ELR (cell line): ENCODE measurements at places on chromosomes 11 and 22.
A peak's percentile ranks its signal among the peaks of the same experiment; 100 is the strongest.

- no peak for DNase-seq
Measured at GRCh38 chr22:29977107-29977506, 94.1 kb downstream of the MTMR3 start.

DNA sequence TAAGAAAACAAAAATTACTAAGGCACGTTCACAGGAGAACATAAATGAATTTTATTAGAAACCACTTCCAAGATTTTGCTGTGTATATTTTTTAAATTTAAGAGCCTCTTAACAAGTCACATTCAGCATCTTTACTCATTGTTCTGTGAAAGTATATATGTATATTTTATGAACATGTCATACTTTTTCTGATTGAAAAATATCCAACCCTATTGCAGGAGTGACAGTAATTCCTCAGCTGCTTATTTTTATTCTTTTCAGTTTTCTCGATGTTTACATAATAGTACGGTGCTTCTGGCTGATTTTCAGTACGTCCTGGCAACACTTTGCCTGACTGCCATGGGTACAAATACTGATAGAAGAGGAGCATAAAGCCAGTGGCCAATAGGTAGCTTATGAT is 41.8 kb downstream of the XKR3 start:
- no peak for DNase-seq

GRCh38 chr11:102530558-102530957 is at the start of gene MMP7:
Gene MMP7 (minus strand): TSS chr11:102530747. CDS start chr11:102530700, 47 bp downstream.
- peak; percentile 58 for DNase-seq

DNA sequence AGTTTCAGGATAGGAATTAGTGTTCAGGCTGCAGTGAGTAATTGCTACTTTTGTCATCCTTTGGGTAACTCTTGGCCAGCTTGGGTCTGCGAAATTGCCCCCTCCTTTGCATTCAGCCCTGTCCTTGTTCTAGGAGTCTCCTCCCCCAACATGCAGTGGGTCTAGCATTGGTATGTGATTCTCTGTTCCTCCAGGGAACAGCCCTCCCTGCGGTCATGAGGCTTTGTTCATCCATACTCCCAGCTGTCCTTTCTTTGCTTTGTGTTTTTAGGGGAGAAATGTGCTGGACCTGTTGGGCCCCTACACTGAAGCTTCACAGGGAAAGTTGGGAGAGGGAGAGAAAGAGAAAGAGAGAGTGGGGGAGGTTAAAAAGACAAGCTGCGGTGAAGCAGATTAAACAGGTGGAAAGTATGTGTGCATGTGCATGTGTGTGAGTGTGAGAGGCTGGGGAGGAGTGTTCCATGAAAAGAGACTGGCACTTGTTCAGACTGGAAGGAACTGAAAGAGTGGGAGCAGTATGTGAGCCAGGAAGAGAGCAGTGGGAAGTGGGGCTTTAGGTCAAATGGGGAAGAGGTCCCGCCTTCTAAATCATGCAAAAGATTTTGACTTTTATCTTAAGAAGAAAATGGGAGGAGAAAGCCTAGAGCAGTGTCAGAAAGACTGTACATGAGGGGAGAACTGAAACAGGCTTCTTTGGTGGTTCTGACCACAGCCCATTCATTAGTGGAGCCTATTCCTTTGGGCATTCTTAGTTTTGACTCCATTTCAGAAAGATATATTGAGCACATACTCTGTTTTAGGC is 17.9 kb upstream of the SESN3 start:
- DNase-seq, result no peak

GRCh38 chr11:5922749-5923426 is 19.2 kb upstream of the OR56A3 start:
- DNase-seq, result peak; percentile 42

DNA sequence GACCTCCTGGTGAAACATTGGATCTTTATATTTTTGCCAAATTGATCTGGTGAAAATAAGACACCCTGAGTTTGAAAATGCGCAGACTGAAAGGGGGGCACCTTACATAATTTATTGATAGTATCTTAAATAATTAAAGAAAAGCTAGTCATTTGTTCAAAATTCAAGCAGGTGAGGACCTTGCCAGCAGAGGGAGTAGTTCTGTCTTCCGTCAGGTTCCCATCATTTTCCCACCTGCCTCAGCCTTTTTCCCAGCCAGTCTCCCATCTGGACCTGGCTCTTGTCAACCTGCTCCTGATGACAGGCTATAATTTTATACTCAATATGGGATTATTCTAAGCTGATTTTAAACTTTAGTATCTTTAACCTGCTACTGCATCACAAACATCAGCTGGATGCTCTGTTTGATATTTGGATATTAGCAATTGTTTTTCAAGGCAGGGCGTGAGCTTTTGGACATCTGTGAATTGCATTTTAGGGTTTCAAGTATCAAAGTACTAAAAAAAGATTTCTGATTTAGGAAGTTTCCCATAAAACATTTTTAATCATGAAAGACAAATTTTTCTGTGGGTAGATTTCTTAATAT is 132.0 kb downstream of the ELP4 start:
- peak; percentile 67 for DNase-seq

GRCh38 chr11:129451524-129451923 is 75.9 kb downstream of the BARX2 start:
- DNase-seq, result no peak

DNA sequence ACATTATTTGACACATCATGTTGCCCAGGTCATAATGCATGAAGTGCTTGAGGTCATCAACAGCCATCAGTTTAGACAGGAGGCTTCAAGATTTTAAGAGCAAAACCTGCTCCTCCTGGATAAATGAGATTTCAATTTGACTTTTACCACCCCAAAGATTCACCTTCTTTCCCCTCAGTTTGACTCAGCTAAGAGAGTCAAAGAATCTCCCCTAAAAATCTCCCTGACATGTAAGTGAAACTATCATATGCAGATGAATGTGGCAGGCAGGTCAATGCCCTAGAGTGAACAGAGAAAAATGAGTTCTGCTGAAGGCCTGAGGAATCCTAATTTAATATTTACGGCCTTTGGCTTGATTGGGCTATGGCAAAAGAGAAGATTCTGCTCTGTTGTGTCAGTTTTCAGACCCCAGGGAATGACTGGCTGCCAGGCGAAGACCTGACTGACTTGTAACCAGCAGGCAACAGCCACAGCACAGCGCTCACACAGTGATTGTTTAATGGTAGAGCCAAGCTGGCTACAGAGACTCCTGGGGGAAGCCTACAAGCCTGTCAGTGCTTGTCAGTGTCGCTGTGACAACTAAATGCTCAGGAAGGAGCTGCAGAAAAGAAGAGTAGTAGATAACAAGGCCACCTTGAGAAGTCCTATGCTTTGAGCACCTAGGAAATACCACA is 491.2 kb upstream of the LRRC4C start:
- DNase-seq, result no peak

DNA sequence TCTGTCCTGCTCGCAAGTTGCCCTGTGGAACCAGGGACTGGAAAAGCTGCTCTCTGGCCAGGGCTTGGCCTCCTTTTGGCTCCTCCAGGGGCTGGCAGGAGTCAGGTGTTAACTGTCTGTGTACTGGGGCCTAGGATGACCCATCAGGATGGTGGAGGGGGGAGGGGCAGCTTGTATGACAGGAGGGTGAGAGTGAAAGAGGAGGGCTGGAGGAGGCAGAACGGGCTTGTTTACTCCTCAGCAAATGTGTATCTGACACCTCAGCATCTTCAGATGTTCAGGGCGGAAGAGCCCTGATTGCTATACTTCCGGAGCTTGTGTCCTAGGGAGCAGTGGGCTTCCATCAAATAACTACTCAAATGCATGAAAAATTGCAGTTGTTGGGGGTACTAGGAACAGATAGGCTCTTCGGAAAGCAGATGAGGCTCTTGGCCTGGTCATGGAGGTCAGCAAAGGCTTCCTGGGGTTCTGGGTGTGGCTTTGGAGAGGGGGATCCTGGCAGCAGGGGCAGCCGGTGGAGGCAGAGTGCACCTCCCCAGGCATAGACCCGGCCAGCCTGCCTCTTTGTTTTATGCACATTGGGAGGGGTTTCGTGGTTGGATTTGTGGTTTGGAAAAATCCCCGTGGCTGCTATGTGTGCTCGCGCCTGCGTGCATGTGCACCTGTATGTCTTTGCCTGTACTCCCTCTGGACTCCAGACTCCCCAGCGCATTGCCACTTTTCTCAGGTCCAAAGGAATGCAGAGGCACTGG is 31.2 kb downstream of the CD82 start:
- no peak for DNase-seq
